ENCODE measurements at places on chromosomes 4 and X. TPM values are rescaled to one million over a fixed set of nuclear protein-coding genes. Genes with fewer than 3 reads are reported as not detected.

GRCh38 chr4:167111622-167112021 is 122.7 kb downstream of the SPOCK3 start:
- no peak for DNase-seq

DNA sequence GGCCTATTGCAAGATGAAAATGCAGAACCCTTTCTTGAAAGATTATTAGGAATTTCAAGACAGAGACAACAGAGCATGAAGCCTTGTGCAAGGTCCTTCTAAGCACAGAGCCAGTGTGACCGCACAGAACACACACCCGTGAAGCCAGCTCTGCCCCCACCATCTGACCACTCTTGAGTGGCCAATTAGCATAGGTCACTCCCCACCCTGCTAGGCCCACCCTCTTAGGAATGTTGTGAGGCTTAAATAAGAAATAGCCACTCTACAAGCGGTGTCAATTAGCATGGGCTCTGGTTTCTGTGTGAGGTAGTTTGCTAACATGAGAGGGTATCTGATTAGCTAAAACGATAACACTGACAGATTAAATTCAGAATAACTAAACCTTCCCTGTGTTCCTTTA is 152.9 kb downstream of the PTTG2 start:
- DNase-seq: no peak

DNA sequence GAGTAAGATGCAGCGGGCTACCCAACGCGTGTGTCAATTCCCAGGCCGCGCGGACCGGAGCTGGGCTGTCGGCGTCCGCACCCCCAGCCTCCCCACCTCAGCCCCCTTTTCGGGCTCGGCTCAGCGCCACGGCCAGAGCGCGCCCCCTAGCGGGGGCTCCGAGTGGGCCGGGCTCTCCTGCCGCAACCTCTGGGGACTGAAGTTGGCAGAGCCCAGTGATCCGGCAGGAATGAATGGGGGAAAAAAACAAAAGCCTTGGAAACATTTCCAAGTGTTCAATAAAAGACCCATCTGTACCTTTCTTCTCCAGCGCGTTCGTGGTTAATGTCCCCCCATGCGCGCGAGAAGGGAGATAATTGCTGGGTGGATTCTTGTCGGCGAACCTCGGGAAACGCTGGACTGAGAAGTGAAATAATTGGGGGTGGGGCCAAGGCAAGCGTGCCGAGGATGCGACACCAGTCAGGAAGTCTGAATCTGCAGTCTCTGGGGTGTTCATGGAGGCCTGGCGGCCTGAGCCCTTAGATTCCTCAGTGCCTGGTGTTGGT is 5.2 kb upstream of the ARX start:
- DNase-seq: peak; percentile 77

GRCh38 chr4:8861576-8862295 is 9.9 kb downstream of the HMX1 start:
- no peak for DNase-seq

DNA sequence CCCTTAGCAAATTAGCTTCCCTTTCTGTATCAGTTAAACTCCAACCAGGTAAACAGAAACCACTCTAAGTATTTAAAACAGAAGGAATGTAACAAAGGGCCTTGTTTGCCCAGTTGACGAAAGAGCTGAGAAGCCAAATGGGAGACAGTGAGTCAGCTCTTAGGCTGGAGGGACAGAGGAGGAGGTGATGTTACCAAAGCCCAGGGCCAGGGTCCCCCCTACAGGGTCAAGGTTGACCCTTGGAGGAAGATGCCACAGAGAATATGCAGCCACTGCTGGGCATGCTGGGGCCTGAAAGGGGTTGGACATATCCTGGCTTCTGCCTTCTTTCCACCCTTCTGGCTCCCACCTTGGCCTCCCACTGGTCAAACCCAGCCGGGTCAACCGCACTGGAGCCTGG is 38.3 kb upstream of the LGI2 start:
- DNase-seq: no peak

- DNase-seq: no peak
Observed at GRCh38 chrX:23643020-23643419, 24.3 kb upstream of the PRDX4 start.

The SLC4A4 gene
- 4.9 TPM for total RNA-seq

The HHIP gene
- 4.0 TPM for total RNA-seq

The TBC1D8B gene
- total RNA-seq: 8.7 TPM

The INPP4B gene
- 35.4 TPM for total RNA-seq

Measured in mesothelial cell of epicardium (in vitro differentiated cells).